HCEC 1CT (cell line): ENCODE measurements at places on chromosomes 12 and 14.

DNA sequence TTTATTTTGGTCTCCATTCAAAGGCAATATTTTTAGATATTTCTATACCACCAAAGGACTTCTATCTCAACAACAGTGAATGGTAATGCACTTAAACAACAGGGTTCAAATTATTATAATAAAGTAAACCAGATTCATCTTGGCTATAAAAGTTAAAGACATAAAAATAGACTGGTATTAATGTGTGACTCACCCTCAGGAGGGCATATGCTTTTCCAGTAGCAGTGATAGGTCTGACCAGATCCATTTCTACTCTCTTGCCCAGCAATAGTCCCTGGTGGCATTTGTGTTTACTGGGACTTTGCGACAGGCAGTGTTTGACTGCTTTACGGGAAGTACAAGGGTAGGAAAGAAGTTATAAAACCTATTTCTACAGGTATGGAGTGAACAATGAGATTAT, 353.2 kb upstream of the ATP2B1 start:
- DNase-seq = no peak

DNA sequence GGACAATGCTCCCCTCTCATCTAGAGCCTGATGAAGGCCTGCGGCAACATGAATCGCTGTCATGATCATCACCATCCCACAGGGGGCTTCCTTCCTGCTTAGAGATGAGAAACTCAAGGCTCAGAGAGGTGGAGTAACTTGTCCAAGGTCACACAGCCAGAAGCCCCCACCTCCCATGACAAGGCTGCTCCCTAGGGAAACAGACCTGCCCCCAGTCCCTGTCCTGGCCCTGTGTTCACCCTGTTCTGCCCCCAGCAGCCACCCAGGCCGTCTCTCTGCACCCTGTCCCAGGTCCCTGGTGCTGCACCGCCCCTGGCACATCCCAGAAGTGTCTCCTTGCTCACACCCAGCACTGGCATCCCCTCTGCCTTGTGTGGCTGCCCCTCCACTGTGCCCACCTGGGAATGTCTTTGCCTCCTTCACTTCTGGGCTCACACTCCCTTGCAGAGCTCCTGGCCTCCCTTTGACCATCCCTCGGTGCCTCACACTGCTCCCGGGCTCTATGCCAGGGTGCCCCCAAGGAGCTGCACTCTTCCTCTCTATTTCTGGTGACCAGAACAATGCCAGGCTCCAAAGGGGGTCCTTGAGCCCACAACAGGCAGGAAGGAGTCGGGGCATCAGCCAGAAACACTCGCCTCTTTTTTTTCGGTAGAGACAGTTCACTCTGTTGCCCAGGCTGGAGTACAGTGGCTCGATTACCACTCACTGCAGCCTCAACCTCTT, 70.5 kb downstream of the BCL11B start:
- DNase-seq = no peak

DNA sequence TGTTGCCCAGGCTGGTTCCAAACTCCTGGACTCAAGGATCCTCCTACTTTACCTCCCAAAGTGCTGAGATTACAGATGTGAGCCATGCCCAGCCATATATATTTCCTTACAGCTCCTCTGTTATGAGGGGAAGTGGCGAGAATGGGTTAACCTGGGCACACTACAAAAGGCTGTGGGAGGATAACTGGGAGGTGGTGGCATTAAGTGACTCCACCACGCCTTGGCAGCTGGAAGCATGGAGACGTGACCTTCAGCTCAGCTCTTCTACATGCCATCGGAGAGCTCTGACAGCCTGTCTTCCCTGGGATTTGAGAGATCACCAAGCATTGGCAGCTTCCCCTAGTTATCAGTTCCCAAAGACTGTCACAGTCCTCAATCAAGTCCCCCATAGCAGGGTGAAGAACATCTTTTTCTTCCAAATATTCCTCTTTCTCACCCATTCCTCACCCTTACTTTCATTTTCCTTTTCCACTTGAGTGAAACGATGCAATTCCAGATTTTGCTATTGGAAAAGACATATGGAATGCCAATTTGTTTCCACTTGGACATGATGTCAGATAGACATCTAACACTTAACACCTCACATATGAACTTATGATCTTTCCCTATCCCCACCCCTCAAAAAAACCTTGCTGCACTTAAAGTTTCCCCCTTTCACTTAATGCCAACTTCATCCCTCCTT, 48.5 kb downstream of the PHLDA1 start:
- peak; percentile 19 for DNase-seq

DNA sequence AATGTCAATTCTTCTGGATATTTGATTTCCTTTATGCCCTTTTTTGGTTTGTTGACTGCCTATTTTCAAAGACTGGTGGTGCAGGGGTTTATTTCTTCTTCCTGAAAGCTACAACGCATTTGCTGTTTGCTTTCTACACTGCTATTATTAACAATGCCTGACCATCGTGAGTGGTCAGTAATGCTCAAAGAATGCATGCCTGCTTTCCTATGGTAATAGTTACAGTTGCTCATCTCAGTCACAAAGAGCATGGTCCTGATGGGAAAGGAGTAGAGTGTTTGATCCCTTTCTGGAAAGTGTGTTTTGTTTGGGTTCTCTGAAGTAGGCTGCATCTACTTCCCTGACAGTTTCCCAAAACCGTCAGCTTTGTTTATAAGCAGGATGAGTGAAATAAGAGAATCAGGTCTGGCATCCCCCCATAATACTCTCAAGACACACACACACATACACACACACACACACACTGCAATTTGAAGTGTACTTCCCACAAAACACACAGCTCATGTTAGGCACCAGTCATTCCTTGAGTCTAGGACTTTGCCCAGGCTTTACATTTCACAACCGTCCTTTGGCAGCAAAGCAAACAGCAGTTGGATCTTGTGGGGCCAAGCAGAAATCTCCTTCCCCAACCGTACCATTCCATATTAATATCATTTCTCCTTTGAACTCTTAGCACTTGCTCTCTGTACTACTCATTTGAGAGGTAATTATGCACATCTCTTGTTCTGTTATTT, 56.6 kb downstream of the SUDS3 start:
- peak; percentile 60 for DNase-seq

GRCh38 chr12:62903151-62903550, 31.8 kb downstream of the PPM1H start:
- DNase-seq = no peak

DNA sequence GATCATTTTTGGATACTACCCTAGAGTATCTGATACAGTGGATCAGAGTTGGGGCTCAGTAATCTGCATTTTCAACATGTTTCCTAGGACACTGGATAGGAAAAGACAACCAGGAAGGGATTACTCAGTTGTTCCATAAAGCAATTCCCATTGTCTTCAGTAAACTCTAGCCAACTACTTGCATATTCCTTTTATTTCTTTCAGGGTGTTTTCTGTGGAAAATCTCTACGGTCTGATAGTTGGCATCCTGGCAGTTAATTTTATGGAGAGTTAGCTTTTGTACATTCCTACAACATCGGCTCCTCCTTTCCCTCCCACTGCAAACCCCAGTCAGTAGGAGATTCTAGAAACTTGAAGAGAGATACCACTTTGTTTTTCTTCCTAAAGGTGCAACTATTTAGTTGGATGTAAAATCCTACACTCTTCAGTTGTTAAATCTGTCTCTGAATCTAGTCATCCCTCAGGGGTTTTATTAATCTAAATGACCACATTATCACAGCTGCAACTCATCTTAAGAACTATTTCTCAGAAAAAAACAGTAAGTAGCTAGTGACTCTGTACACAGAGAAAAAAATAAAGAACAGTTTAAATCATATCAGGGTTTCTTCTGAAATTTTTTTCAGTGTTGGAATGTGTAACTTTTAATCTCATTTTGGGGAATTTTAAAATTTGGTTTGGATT, 103.9 kb downstream of the PDE3A start:
- no peak for DNase-seq

GRCh38 chr14:68739701-68740100, 53.2 kb downstream of the ZFP36L1 start:
- no peak for DNase-seq

DNA sequence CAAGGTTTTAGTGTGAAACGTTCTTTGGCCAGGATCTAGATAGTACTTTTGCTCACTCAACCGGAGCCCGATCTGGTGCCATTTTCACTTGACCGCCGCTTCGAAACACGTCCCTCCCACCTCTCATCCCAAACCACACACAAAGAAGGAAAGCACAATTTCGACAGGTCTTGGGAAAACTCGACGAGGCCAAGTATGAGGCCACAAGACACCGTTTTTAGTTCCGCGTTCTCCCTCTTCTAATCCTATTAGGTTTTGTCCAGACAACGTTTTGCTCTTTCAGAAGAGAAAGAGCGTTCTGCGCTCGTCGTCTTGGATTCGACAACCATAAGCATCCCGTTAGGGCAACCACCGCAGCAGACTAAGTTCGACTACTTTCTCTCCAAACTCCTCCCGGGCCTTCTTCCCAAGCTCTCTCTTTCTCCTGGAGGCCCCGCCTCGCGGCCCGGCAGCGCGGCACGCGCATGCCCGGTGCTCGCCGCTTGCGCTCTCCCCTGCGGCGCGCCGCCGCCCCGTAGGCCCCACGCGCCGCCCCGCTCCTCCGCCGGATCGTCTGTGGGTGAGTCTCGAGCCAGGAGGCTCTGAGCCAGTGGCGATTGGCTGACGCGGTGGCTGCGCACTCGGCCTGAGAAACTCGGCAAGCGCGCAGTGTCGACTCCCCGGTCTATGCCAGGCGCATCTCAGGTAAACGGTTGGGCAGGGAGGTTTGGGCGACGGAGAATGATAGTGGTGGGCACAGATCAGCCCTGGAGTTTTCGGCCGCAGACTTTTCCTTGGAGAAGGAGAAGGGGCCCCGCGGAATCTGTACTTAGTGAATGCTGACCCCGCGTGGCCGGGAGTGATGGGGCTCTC, at the start of gene MIPOL1:
TSS of gene MIPOL1 (plus strand) at position 517 of the 852 bp plus-strand sequence. CDS start 49,952 bp downstream, outside the sequence.
- peak; percentile 90 for DNase-seq

DNA sequence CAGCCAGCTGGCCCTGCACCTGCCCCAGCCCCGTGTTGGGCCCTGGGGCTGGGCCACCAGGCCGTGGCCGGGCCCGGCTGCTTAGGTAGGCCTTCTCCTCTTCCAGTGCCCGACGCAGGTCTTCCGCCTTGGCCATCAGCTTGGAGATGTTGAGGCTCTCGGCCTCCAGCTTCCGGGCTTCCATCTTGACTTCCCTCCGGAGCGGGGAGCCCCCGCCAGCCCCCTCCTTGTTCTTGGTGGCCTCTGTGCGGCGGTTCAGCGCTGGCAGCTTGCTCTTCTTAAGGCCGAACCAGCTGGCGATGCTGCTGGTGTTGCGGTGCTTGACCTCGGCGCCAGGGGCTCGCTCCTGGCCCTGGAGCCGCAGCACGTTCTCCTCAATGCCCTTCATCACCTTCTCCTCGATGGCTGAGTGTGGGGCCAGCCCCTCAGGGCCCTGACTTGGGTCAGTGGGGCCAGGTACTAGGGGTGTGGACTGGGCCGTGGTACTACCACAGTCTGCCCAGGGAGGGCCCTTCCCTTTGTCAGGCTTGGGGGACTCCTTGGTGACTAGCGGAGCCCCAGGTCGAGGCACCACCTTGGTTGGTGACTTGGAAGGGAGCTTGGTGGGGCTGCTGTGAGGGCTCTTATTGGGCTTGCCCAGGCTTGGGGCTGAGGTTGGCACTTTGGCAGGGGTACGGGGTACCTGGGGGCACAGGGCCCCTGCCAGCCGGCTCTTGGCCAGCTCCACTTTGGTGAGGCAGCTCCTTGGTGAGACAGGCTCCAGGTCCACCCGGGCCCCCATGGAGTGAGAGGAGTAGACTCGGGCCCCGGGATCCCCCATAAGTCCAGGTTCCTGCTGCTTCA, 33.2 kb downstream of the NCKAP5L start:
- no peak for DNase-seq

DNA sequence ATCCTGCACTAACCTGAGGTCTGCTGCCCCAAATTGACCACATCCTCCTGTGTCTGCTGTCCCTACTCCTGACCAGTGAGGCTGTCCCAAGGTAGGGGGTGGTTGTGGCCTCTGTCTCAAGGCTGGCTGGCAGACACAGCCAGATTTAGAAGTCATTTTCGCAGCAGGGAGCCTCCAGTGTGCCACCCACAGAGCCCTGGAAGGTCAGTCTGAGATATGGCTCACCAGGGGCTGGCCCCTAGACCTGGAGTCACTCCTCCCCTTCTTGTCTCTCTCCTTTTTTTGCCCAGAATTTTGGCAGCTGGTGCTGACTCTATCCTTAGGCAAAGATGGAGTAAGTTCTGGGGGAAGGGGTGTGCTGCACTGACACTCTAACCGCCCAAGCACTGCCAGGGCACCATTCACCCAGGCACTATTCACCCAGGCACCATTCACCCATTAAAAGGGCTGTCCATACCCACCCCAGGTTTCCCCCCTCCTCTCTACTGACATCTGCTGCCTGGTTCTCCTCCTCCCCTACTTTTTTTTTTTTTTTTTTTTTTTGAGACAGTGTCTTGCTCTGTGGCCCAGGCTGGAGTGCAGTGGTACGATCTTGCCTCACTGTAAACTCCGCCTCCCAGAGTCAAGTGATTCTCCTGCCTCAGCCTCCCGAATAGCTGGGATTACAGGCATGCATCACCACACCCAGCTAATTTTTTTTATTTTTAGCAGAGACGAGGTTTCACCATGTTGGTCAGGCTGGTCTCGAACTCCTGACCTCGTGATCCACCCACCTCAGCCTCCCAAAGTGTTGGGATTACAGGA, 7.7 kb downstream of the DDN start:
- DNase-seq = no peak

DNA sequence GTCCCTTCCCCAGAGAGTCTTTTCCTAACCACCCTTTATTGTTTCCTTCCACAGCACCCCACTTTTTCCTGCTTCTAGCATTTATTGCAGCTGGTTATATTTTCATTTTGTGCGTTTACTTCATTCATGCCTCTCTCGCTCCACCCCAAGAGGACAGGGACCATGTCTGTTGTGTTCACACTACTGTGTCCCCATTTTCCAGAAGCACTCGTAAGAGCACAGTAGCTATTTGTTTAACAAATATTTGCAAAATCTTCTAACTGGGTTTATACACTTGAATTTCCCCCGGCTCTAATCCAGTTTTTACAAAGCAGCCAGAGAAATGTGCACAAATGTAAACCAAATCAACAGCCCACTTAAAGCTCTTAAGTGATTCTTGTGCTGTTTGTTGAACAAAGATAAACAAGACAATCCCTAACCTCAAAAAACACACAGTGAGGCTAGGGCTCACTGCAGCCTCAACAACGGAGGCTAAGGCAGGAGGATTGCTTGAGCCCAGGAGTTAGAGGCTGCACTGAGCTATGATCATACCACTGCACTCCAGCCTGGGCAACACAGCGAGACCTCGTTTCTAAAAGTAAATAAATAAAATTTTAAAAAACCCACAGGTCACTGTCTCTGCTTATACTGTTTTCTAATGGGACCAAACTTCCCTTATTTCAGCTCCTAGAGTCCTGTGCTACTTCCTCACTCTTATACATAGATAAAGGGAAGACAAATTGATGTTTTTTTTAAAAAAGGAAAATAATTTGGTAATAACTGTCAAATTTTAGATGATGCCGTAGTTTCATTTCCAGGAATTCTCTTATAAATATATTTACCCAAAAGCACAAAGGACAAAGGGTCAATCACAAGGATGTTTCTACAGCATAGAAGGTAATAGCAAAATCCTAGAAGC, 6.6 kb upstream of the ABCD4 start:
- no peak for DNase-seq

DNA sequence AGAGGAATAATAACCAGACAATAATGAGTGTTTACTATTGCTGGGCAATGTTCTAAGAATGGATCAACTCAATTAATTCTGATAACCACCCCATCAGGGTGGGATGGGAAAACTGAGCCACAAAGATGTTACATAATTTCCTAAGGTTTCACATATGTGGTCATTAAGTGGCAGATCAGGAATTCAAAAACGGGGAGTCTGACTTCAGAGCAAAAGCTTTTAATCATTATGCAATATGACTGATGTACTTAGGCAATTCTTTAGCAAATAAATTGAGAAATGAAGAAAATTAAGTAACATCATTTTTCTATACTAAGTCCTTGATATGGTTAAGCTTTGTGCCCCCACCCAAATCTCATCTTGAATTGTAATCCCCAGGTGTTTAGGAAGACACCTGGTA, 53.4 kb downstream of the PLCZ1 start:
- DNase-seq = peak; percentile 53
